ENCODE measurements at places on chromosomes 3 and 15.

DNA sequence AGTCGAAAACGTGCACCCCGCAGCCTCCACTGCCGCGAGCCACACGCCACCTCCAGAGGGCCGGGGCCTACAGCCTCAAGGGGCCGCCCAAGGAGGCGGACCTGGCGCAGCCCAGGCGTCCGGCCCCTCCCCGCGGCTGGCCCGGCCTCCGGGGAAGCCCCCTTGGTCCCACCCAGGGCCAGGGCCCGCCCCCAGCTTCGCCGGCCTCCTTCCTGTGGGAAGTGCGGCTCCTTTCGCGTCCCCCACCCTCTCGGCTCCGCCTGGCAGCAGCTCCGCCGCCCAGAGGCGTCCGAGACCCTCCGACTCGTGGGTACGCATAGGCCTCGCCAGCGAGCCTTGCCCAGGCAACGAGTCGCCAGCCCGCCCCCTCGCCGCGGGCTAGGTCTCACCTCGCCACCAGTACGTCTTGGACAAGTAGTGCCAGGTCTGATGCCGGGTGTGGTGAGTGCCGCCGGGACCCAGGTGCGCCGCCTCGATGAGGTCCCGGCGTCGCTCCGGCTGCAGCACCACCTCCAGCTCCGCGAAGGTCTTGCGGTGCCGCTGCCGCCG lies 642 bp downstream of the ZBTB11 start:
- no peak for DNase-seq

GRCh38 chr3:189664311-189664710 lies 33.1 kb downstream of the TP63 start:
- DNase-seq: no peak

DNA sequence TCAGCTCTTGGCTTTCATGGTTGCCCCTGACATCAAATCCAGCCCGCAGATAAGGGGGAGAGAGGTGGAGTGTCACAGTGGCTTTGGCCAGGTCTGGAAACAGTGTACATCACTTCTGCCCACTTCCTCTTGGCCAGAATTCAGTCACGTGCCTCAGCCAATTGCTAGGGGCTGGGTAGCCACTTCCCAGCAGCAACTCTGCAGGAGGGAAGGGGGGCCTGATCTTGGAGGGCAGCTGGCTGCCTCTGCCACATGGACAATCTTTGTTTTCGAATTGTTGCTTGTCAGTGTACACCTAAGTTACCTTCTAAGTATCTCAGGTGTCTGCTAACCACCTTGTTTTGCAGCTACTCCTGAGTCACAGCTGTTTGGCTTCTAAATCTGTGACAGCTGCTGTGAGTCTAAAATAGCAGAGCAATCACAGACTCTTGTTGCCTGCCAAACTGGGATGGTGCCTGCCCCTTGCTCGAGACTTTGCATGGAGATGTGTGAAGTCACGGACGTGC lies 41.0 kb upstream of the LIMD1 start:
- no peak for DNase-seq

GRCh38 chr3:32428092-32429068 lies 36.7 kb downstream of the CMTM7 start:
- DNase-seq: no peak

GRCh38 chr3:99850608-99851007 lies 32.9 kb downstream of the CMSS1 start:
- DNase-seq: no peak

DNA sequence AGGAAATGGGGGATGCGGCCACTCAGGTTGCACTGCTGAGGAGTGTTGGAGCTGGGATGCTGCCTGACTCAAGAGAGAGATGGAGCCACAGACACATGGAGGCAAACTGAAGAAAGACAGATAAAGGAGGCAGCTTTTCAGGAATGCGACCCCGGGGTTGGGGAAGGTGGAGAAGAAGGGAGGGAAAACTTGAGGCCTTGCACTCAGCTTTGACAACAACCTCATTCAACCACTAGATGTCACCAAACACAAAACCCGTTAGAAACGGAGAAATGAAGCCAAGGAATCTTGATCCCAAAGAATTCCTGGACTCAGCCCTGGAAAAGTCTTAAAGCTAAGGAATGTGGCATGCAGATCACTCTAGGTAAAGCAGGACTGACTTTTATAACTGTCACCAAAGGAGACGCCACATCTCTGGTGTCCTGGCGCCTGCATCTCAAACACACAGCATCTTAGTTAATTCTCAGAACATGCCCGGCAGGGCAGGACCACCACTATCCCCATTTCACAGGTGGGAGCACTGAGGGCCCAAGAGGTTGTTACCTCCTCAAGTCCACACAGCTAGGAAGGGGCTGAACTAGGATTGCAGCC lies 59.6 kb upstream of the LMCD1 start:
- no peak for DNase-seq

DNA sequence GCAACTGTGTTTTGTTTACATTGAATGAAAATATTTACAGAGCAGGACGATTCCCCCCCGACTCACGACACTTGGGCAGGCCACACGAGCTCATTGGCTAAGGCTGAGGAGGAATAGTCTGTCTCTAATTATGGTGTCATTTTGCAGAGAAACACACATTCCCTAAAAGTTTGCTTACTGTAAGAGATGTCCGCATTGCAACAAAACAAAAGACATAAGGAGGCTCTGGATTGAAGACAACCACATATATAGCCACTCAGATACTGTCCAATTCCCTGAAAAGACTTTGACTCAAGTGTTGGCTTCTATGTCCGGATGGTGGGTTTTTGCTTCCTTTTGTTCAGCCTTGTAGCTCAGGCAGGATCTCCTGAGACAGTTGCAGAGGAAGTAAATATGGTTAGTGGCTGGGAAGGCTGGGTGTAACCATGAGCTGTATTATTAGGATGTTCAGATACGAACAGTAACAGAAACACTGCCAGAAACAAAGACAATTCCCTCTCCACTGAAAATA lies 170.4 kb downstream of the KLHL25 start:
- DNase-seq: no peak

- DNase-seq: no peak
These were observed 347.5 kb downstream of the MECOM start for GRCh38 chr3:169315996-169316395.

DNA sequence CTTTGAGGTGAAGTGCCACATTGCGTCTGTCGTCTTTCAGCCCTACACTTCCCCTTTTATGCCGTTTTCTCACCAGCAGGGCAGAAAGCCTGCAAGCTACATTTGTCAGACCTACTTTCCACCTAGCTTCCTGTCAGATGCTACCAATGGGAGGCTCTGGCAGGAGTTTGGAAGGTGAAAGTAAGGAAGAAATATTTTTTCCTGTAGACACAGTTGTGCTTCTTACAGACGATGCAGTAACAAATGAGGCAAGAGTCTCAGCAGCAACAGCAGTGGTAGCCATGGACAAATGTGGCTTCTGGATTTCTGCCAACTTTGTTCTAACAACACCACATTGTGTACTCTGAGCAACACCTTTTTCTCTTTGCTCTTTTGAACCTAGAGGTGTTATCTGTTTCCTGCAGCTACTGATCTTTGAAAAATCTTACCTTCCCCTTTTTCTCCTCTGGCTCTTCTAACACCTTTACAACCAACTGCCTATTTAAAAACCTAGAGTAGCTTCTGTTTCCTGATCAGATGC lies 70.6 kb upstream of the STT3B start:
- no peak for DNase-seq
